ENCODE measurements at places on chromosomes 11 and 22. TPM values are rescaled to one million over a fixed set of nuclear protein-coding genes. Genes with fewer than 3 reads are reported as not detected.

- no peaks in the 10 kb centered on the region for H3K36me3 ChIP-seq
- H3K4me1 ChIP-seq = no peaks in the 10 kb centered on the region
- no peak overlapping the region for H3K4me3 ChIP-seq
- H3K27me3 ChIP-seq = no peaks in the 10 kb centered on the region
- DNase-seq = peak; percentile 74
Measured at GRCh38 chr11:31487848-31488247, 21.6 kb downstream of the IMMP1L start.

Gene KRTAP5-8
- not detected for total RNA-seq

GRCh38 chr22:17779286-17780115, 5.2 kb upstream of the BID start:
- no peaks in the 10 kb centered on the region for H3K36me3 ChIP-seq
- no peak overlapping the region for H3K27ac ChIP-seq
- H3K4me1 ChIP-seq = peaks cover 5% of the 10 kb centered on the region
- no peaks in the 10 kb centered on the region for H3K27me3 ChIP-seq

DNA sequence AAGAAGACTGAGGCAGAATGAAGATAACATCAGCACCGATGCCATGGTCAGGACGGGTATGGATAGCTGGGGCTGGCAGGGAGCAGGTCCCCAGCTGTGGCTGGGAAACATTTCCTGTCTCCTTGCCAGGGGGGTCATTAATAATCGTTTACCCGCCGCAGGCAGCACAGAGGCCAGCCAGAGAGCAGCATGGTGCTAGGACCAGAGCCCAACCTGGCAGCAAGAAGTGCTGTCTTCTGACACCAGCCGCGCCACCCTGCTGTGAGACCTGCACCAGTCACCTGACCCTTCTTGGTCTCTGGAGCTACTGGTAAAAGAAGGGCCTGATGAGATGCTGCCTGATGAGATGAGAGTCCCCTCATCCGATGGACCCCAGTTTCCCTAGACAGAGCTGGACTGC, 36.3 kb downstream of the PDE2A start:
- H3K4me3 ChIP-seq = no peak overlapping the region
- H3K27ac ChIP-seq = no peak overlapping the region
- H3K4me1 ChIP-seq = peaks cover 38% of the 10 kb centered on the region
- no peaks in the 10 kb centered on the region for H3K36me3 ChIP-seq
- no peak for DNase-seq

Gene CD3D
- total RNA-seq = not detected

DNA sequence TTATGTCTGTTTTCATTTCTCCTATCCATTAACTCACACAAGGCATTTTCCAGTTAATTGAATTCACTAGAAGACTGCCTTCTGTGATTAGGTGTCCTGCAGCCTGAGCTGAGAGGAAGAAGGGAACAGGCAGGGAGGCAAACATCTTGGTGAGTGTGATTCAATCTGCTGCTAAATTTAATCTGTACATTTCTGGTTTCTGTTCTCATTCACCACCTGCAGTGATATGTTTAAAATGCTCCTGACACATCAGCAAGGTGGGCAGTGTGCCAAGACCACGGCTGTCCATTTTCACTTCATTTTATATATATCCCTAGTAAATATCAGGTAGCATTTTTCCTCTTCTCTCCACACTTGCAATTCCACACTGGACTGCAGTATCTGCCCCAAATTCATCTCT, 416.5 kb downstream of the TMEM135 start:
- H3K36me3 ChIP-seq = no peaks in the 10 kb centered on the region
- no peak overlapping the region for H3K4me3 ChIP-seq
- no peaks in the 10 kb centered on the region for H3K4me1 ChIP-seq
- no peaks in the 10 kb centered on the region for H3K27me3 ChIP-seq
- no peak for DNase-seq

GRCh38 chr22:32376681-32377080, 19.0 kb downstream of the RFPL3 start:
- no peaks in the 10 kb centered on the region for H3K36me3 ChIP-seq
- H3K27ac ChIP-seq = no peak overlapping the region
- H3K4me1 ChIP-seq = no peaks in the 10 kb centered on the region
- DNase-seq = no peak
- peaks cover 2% of the 10 kb centered on the region for H3K27me3 ChIP-seq
- H3K4me3 ChIP-seq = no peak overlapping the region

Gene ADSL
- total RNA-seq = 86.2 TPM

Gene C2CD2L
- 10.4 TPM for total RNA-seq

GRCh38 chr22:18056161-18056666, 21.6 kb upstream of the PEX26 start:
- H3K27ac ChIP-seq = no peak overlapping the region
- no peak overlapping the region for H3K4me3 ChIP-seq
- H3K27me3 ChIP-seq = peaks cover 2% of the 10 kb centered on the region
- DNase-seq = peak; percentile 41
- H3K4me1 ChIP-seq = peaks cover 16% of the 10 kb centered on the region
